Esophagus (tissue), 2 donors: ENCODE measurements at places on chromosomes 4 and X. TPM values are rescaled to one million over a fixed set of nuclear protein-coding genes. Genes with fewer than 3 reads are reported as not detected.

NDST4 gene
- not detected for polyA plus RNA-seq

CSN1S1 gene
- not detected for polyA plus RNA-seq

SERTM2 gene
- not detected for polyA plus RNA-seq

ABCG2 gene
- 0.81 TPM for polyA plus RNA-seq

SORCS2 gene
- polyA plus RNA-seq: 1.1 TPM

HTN1 gene
- polyA plus RNA-seq: not detected

NPY1R gene
- 0.42 TPM for polyA plus RNA-seq

DUX4 gene
- polyA plus RNA-seq: not detected
